ENCODE measurements at places on chromosomes 1 and 21. TPM values are rescaled to one million over a fixed set of nuclear protein-coding genes. Genes with fewer than 3 reads are reported as not detected.

ATP1A4 gene
- not detected for total RNA-seq

RGS8 gene
- total RNA-seq, result not detected

RGS7 gene
- 2.0 TPM for total RNA-seq

CDCA8 gene
- total RNA-seq, result 12.9 TPM

TMEM269 gene
- not detected for total RNA-seq

COL9A2 gene
- total RNA-seq, result 0.73 TPM

BEND5 gene
- 1.1 TPM for total RNA-seq
